ENCODE measurements at places on chromosomes 7 and 10.

DNA sequence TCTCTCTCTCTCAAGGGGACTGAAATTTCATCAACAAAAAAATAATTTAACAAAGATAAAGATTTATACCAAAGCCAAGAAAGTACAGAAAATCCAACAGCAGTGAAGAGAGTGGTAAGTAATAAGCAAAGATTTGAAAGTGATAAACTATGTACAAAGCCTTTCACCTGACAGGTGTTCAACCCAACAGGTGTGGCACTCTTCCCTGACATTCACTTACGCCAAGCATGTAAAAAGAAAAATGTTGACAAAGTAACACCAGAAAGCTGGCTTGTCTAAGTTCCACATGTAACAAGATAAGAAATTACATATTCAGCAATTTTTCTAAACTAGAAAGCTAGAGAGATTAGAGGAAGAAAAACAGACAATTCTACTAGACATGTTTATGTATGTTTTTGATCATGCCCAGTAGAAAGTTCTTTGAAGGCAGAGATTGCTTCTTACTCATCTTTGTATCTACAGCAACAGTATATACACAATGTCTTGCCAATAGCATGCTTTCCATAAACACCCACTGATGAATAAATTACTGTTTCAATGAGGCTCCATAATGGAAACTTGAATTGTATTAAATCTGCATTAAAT is 468.5 kb downstream of the PARD3 start:
- H3K4me3 ChIP-seq, result no peak overlapping the region
- no peak for DNase-seq
- H3K36me3 ChIP-seq, result no peaks in the 10 kb centered on the region
- H3K27me3 ChIP-seq, result no peaks in the 10 kb centered on the region
- no peak overlapping the region for H3K27ac ChIP-seq

GRCh38 chr7:17063045-17063383 is 181.2 kb upstream of the AGR3 start:
- no peak overlapping the region for H3K4me3 ChIP-seq
- H3K36me3 ChIP-seq, result no peaks in the 10 kb centered on the region
- H3K27ac ChIP-seq, result no peak overlapping the region

GRCh38 chr7:2044311-2044882 is 188.3 kb downstream of the MAD1L1 start:
- no peak overlapping the region for H3K4me3 ChIP-seq
- no peaks in the 10 kb centered on the region for H3K27me3 ChIP-seq
- H3K27ac ChIP-seq, result no peak overlapping the region
- H3K36me3 ChIP-seq, result no peaks in the 10 kb centered on the region
- no peak for DNase-seq

DNA sequence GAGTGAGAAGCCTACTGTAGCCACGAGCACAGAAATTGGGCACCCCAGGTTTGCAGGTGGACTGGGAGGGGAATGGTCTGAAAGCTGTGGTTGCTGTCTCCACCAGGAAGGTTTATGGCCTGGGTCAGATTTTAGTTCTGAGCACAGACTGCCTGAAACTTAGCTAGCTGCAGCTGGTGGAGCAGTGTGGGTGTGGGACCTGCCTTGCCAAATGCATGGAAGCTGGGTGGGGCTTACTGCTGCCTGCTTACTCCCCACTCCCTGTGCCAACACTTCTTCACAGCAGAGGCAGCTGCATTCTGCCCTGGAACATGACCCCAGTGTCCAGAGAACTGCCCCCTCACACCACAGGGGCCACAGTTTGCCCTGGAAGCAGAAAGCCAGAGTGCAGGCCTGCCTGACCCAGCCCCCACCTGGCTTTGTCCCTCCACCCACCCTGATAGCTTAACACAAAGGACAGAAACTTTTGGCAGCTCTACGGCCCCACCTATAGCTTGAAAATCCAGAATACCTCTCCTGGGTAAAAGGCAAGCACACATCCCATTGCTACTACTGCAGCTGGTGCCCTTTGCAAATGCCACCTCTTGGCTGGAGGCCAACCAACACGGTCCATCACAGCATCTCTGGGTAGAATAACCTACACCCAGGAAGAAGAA is 281.6 kb downstream of the AGMO start:
- no peak for DNase-seq
- no peaks in the 10 kb centered on the region for H3K4me1 ChIP-seq
- no peak overlapping the region for H3K4me3 ChIP-seq
- H3K36me3 ChIP-seq, result no peaks in the 10 kb centered on the region
- no peaks in the 10 kb centered on the region for H3K27me3 ChIP-seq

GRCh38 chr10:24114556-24114955 is 94.4 kb upstream of the KIAA1217 start:
- no peaks in the 10 kb centered on the region for H3K36me3 ChIP-seq
- peaks cover 9% of the 10 kb centered on the region for H3K4me1 ChIP-seq
- H3K4me3 ChIP-seq, result no peak overlapping the region
